Kidney epithelial cell (primary cell): ENCODE measurements at places on chromosomes 1 and 21. TPM values are rescaled to one million over a fixed set of nuclear protein-coding genes. Genes with fewer than 3 reads are reported as not detected.

ST7L gene
- 10.8 and 12.9 TPM in 2 replicates for total RNA-seq

TIE1 gene
- 6.5 and 7.1 TPM in 2 replicates for total RNA-seq

DIO1 gene
- total RNA-seq, result not detected in 2 replicates

C1orf185 gene
- total RNA-seq, result not detected in 2 replicates

CHAF1B gene
- total RNA-seq, result 3.3 and 3.6 TPM in 2 replicates

METTL18 gene
- 8.8 and 12.6 TPM in 2 replicates for total RNA-seq

DCAF8 gene
- 60.5 and 69.4 TPM in 2 replicates for total RNA-seq

UMODL1 gene
- total RNA-seq, result not detected in 2 replicates

DMBX1 gene
- 0.04 TPM in 1 of 2 replicates, not detected in the other for total RNA-seq

CALML6 gene
- 0.04 TPM in 1 of 2 replicates, not detected in the other for total RNA-seq

KRTAP11-1 gene
- total RNA-seq, result not detected in 2 replicates

OR2L3 gene
- total RNA-seq, result 0.08 TPM in 1 of 2 replicates, not detected in the other

LEFTY2 gene
- total RNA-seq, result not detected in 2 replicates

OVAAL gene
- total RNA-seq, result not detected in 2 replicates

SYCP1 gene
- total RNA-seq, result 0.07 and 0.17 TPM in 2 replicates

FCRL1 gene
- total RNA-seq, result not detected in 2 replicates

ASCL5 gene
- not detected in 2 replicates for total RNA-seq

SHISAL2A gene
- total RNA-seq, result not detected in 2 replicates

KIAA0040 gene
- total RNA-seq, result 9.7 and 15.7 TPM in 2 replicates

CLCNKA gene
- total RNA-seq, result not detected in 2 replicates

RBP7 gene
- 11.1 and 14.8 TPM in 2 replicates for total RNA-seq

AMY1C gene
- total RNA-seq, result not detected in 2 replicates

NECTIN4 gene
- 13.1 and 13.6 TPM in 2 replicates for total RNA-seq
